Osteoblast (primary cell): ENCODE measurements at places on chromosomes 1 and 21. TPM values are rescaled to one million over a fixed set of nuclear protein-coding genes. Genes with fewer than 3 reads are reported as not detected.
A peak's percentile ranks its signal among the peaks of the same experiment; 100 is the strongest.

- no peaks in the 10 kb centered on the region for H3K36me3 ChIP-seq
- peaks cover 48% of the 10 kb centered on the region for H3K27me3 ChIP-seq
- DNase-seq, result peak; percentile 57
- no peak overlapping the region for H3K4me3 ChIP-seq
- peaks cover 8% of the 10 kb centered on the region for H3K4me1 ChIP-seq
- no peak overlapping the region for H3K27ac ChIP-seq
Observed at GRCh38 chr21:31555741-31556191, 103.7 kb upstream of the SOD1 start.

The ALX3 gene
- not detected in 2 replicates for total RNA-seq

The LCE2B gene
- total RNA-seq, result not detected in 2 replicates

The SFT2D2 gene
- 60.8 and 62.2 TPM in 2 replicates for total RNA-seq

The KIRREL1 gene
- total RNA-seq, result 171 and 174 TPM in 2 replicates

DNA sequence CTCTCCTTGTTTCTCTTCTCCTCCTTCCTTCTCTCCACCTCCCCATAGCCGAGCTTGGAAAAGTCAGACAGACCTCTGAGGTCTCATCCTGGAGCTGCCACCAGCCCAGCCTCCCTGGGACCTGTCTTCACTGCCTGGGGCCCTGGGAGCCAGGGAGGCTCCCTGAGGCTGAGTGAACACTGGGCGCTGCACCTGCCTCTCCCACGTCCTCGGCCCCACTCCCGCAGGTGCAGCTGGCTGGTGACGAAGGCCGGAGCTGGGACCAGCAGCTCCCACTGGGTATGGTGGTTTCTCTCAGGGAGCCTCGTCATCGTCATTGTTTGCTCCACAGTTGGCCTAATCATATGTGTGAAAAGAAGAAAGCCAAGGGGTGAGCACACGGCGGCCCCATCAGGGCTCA, 5.3 kb downstream of the TNFRSF14 start:
- no peak overlapping the region for H3K27ac ChIP-seq
- no peaks in the 10 kb centered on the region for H3K36me3 ChIP-seq
- DNase-seq, result peak; percentile 77
- H3K4me1 ChIP-seq, result no peaks in the 10 kb centered on the region
- no peak overlapping the region for H3K4me3 ChIP-seq

The NHLH2 gene
- total RNA-seq, result not detected in 2 replicates
